ENCODE measurements at places on chromosomes 11 and 22.

GRCh38 chr11:118883368-118884071 is at the start of gene CXCR5:
Gene CXCR5 (plus strand): TSS chr11:118883892. CDS start chr11:118883942, 50 bp downstream.
- no peak for DNase-seq

DNA sequence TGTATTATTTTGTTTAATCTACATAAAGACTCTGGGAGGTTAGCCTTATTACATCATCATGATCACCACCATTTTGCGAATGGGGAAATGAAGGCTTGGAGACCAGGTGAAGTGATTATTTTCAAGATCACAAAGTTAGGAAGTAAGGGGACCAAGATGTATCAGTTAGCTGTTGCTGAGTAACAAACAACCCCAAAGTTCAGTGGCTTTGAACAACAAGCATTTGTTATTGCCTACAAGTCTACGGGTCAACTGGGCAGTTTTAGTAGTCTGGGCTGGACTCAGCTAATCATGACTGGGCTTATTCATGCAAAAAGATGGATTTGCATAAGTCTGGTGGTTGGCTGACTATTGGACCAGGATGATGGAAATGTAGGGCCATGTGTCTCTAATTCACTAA is 389.2 kb downstream of the MIAT start:
- DNase-seq = no peak

DNA sequence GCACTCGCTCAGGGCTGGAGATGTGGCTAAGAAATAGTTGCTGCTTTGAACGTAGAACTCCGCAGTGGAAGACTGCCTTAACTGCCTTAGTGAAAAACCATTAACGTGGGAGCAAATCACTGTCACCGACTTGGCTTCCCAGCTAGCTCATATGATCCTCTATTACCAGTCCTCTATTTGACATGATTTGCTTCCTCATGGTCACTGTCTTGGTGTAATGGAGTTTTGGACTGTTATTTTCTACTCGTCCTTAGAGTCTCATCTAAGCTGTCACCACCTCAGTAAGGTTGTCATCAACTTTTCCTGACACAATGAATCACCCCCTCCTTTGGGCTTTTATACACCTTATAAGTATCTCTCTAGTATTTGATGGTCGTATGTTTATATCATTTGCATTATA is 167.1 kb upstream of the NARS2 start:
- peak; percentile 36 for DNase-seq

DNA sequence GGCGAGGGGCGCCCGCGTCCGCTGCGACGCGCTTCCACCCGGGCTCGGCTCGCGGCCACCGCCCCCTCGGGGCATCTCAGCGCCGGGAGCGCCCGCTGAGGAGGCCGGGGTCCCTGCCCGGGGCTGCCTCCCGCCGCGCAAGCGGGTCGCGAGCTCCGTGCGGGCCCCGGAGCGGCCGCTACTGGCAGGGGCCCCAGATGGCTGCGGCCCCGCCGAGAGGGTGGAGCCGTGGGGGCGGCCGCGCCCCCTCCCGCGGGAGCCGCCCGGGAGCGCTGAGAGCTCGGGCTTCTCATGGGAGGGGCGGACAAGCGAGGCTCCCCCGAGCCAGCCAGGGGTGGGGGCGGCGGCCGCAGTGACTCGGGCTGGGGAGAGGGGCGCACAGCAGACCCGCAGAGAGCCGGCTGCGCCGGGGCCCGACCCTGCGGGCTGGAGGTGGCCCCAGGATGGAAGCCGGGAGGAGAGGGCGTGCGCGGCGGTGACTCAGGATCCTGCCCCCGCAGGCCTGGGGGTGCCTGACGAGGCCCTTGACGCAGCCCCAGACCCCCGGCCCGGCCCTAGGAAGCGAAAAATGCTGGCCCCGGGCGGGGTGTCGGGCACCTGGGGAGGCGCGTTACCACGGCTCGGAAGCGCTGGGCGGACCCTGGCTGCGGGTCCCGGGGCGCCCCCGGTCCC is 603 bp upstream of the ZFTA start:
- peak; percentile 61 for DNase-seq

DNA sequence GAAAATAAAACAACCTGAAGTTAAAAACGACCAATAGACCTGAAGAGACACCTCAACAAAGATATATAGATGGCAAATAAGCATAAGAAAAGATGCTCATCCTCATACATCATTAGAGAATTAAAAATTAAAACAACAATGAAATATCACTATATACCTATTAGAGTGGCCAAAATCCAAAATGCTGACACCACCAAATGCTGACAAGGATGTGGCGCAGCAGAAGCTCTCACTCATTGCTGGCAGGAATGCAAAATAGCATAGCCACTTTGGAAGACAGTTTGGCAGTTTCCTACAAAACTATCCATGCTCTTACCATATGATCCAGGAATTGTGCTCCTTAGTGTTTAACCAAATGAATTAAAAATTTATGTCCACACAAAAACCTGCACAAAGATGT is 55.0 kb upstream of the APOA1 start:
- DNase-seq = no peak

GRCh38 chr11:112795142-112795815 is 165.9 kb upstream of the NCAM1 start:
- no peak for DNase-seq

- no peak for DNase-seq
Measured at GRCh38 chr11:114057605-114058004, 1.9 kb upstream of the ZBTB16 start.

DNA sequence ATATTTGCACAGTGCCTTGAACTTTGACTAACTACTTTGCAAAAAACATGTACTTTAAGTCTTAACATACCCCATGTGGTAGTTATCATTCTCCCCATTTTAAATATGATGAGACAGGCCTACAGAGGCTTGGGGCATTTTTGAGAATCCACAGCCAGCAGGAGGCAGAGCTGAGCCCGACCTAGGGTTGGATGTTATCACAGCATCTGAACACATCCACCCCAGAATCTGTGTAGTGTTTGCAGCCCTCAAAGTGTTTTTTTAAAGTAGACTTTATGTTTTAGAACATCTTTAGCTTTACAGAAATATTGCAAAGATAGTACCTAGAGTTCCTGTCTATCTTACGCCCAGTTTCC is 17.6 kb downstream of the OTOG start:
- no peak for DNase-seq

- DNase-seq = no peak
Measured at GRCh38 chr11:74775762-74776161, 27.1 kb downstream of the RNF169 start.

DNA sequence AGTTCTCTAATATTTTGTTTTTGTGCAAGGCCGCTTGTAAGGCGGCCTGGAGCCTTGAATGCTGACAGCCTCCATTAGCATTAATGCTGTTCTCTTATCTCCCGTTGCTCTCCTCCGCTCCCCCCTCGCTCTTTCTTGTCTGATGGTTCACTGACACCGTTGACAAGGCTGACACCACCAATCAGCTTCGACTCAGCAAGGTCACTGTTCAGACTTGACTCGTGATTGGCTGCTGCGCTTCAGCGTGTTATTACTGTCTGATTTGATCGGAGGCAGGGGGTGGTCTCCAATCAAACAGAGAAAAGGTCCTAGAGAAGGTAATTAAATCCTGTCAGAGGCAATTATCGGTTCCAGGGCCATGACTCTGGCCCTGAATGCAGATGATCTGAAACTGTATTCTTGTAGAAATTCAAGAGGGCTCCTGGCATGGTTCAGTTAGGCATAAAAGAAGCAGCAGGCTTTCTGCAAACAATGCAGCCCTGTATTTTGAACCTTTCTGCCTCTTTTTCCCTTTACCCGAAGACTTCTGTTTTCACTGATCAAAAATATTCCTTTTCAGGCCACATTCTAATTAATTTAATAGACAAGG is 49.3 kb upstream of the MPPED2 start:
- DNase-seq = peak; percentile 60

- DNase-seq = no peak
Measured at GRCh38 chr11:126613272-126613671, 257.8 kb downstream of the ST3GAL4 start.

GRCh38 chr11:86627776-86628455 is 44.5 kb downstream of the ME3 start:
- DNase-seq = peak; percentile 66

DNA sequence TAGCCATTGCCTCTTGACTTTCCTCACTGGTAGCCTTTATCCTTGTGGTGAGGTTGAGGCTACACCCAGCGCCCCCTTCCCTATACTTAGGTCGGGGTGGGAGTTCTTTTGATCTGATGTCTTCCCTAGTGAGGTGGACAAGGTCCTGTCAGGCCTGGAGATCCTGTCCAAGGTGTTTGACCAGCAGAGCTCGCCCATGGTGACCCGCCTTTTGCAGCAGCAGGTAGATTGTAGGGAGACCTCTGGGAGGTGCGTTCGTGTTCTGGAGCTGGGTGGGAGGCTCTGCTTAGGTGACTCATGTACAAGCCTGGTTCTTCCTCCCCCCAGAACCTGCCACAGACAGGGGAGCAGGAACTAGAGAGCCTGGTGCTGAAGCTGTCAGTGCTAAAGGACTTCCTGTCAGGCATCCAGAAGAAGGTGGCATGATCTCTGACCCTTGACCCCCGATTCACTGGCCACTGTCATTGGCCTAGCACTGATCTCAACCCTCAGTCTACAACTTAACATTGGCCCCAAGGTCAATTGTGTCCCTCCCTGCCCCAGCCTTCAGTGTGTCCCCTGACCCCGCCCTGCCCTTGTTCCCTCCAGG is 4.9 kb downstream of the INPPL1 start:
- peak; percentile 29 for DNase-seq

GRCh38 chr22:39994566-39995392 is at the start of gene FAM83F:
Gene FAM83F (plus strand): TSS chr22:39994954. CDS start chr22:39995043, 89 bp downstream.
- DNase-seq = no peak

DNA sequence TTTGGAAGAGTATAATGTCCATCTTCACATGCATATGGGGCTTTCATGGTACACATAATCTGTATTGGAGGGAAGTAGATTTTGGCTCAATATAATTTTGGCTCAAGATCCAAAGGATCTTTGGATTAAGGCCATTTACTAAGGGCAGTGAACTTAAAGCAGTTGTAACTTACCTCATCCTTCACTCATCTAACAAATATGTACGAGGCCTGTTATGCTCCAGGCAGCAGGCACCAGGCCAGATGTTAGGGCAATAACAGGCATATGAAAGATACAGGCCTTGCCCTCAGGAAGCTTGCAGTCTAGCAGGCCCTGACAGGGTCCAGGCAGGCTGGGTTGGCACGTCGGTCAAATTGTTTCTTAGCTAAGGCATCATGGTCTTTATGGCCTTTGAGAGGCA is 44.6 kb downstream of the LIF start:
- DNase-seq = no peak

- DNase-seq = no peak
Measured at GRCh38 chr22:25366408-25366807, 147.0 kb downstream of the CRYBB2 start.

DNA sequence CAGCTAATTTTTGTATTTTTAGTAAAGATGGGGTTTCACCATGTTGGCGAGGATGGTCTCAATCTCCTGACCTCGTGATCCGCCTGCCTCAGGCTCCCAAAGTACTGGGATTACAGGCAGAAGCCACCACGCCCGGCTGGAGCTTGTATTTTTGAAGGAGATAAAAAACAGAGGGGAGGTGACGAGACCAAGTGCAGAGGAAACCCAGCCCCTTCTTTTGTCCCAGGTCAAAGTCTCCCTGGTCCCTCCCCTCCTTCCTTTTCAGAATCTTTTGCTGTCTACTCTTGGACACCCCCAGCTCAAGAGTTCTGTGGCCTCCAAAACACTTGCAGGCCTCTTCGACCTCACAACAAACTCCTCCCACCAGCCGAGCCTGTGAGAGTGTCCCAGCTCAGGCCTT is 12.2 kb upstream of the TMEM184B start:
- no peak for DNase-seq

GRCh38 chr11:134509381-134510232 is 97.6 kb upstream of the B3GAT1 start:
- DNase-seq = no peak

DNA sequence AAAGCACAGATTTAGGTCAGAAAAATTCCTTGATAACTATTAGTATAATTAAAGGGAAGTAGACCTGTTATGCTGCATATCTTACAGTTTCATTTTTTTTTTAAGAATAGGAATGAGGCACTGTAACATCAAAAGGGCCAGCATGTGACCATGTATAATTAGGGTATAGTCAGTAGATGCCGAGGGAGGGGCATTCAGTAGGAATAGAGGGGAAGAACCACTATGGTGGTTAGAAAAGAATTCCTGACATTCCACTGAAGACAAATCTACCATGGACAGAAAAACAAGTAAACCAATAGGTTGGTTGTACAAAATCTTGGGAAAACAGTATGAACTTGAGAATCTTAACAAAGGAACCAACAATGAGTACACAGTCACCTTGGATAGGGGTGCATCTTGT is 78.4 kb upstream of the CCDC179 start:
- no peak for DNase-seq

Measured in left hindlimb (tissue), 1 donor.